ENCODE measurements at places on chromosomes 5 and 9.

GRCh38 chr5:120655828-120656435 lies 191.8 kb downstream of the PRR16 start:
- no peak for DNase-seq

GRCh38 chr5:43313854-43314457 lies 744 bp upstream of the HMGCS1 start:
- DNase-seq: no peak

DNA sequence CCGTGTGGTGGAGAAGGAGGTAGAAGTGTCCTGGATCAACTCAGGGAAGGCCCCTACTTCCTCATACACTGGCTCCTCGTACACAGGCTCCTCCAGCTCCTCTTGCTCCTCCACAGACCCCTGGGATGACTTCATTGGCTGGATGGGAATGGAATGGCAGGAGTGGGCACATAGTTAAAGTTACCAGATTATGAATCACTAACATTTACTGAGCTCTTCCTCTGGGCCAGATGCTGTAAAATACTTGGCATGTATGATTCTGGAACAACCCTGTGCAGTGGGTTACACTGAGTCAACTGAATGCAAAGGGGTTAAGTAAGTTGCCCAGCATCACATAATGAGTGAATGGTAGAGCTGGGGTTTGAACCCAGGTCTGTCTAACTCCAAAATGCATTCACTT lies 3.1 kb upstream of the FCHSD1 start:
- DNase-seq: no peak

DNA sequence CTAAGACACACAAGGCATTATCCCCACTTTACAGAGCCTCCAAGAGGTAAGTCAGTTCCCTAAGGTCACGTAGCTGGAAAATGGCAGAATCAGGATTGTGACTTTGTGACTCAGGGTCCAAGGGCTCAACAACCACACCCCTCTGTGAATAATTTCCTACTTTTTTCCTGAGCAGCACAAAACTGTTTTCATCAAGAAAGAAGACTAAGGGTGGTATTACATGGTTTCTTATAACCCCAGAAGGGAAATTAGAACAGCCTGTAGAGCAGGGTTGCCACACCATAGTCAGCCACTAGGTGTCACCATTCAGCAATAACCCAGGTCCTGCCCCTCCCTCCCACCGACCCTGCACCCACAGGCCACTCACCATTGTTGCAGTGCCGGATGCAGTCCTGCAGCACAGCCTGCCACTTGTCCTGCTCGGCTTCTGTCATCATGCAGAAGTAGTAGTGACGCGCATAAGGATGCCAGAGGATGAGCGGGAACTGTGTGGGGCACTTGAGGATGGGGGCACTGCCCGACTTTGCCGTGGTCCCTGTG lies 72.1 kb downstream of the LRSAM1 start:
- DNase-seq: no peak

DNA sequence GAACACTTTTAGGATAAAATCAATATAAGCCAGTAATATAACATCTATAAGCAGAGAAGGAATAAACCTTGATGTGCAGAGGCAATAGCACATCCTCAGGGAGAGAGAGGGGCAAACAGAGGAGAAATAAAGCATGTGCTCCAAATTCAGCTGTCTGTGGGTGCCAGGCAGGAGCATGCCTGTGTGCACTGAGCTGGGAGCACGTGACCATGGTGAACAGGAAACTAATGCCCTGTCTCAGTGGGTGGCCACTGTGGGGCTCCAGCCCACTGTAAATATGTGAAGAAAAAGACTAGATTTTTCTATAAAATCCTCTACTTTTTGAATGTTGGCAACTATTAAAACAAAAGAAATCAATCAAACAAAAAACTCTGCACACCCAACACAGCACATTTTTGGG lies 55.3 kb downstream of the FYB1 start:
- DNase-seq: no peak

- no peak for DNase-seq
Measured at GRCh38 chr5:131607418-131607817, 27.6 kb downstream of the RAPGEF6 start.

DNA sequence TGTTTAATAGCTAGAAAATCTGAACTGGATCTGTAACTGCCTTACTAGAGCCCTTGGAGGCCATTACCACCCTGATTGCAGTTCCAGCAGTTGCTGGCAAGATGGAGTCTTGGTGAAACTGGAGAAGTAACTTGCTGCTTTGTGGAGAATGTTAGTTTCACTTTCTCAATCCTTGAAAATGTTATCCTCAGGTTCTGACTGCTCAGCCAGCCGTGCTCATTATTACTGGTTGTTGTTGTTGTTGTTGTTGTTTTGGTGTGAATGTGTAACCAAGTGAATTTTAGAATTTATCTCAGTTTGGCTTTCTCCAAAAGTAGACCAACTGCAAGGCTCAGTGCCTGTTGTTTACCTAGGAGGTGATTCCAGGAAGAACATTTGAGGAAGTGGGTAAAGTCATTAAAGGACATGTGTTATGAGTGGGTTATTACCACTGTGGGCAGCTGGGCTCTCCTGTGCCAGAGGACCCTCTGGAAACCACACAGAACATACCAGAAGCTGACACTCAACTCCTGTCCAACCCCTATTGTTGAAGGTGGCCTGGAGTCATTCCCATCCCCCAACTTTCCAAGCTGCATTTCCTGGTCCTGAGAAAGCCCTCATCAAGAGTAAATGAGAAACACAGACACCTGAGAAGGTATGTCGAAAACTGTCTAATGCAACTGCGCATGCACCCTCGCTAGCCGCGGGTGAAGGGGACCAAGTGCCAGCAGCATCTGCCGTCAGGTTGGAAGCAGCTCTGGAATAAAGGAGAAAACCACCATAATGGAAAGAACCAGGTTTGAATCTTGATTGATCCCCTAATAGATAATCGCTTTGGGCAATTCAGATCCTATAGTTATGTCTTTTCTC lies 111.6 kb downstream of the CMYA5 start:
- no peak for DNase-seq

DNA sequence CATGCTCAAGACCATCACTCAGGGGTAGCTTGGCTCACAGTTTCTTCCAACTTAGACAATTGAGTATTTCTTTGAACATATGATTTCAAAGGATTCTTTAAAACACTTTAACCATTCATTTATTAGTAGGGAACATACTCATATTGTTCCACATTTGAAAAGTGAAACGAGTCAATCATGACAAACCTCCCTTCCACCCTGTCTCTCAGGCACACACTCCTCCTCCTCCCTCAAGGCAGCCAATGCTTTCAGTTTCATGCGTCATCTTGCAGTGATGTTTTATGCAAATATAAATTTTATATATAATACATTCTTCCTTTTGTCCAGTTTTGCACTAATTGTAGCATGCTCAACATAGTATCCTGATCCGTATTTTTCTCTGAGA lies 126.0 kb upstream of the BOD1 start:
- peak; percentile 83 for DNase-seq

DNA sequence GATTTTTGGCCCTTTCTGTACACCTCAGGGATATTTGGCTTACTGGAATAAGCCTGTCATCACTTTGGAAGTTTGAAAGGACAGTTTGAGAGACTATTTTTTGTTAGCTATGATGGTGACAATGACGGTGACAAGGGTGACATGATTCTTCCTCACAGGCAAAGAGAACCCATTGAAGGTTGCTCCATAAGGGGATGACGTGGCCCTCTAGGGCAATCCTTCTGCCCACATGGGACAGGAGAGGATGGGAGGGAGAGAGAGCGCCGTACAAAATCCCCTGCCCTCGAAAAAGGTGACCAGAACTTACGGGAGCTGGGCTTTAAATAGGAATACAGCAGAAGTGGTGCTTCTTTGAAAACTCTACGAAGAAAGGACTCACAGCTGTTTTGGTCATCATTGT lies 22.6 kb downstream of the HRH2 start:
- no peak for DNase-seq

- DNase-seq: no peak
Measured at GRCh38 chr5:66415208-66415607, 181.0 kb upstream of the MAST4 start.

DNA sequence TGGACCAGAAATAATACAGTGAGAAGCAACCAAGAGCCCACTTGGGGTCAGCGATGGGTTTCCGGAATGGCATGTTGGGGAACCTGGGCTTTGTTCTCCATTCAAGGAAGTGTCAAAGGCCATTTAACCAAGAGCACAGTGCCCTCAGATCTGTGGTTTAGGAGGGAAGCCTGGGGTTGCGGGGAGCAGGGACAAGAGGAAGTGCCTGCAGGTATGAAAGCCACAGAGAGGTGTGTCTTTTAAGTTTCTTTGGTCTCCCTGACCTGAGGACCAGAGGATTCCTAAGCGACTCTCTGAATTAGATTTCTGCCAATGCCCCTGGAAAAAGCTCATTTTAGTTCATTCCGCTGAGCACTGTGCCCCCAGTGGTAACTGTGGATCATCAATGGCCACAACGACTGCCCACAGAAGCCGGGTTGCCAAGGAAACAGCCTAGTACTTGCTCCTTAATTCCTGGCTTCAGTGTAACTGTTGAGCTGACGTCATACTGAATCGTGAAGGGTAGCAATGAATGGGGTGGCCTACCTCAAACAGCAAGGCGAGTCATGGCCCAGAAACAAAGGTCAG lies 107.3 kb upstream of the SPIN1 start:
- DNase-seq: no peak

DNA sequence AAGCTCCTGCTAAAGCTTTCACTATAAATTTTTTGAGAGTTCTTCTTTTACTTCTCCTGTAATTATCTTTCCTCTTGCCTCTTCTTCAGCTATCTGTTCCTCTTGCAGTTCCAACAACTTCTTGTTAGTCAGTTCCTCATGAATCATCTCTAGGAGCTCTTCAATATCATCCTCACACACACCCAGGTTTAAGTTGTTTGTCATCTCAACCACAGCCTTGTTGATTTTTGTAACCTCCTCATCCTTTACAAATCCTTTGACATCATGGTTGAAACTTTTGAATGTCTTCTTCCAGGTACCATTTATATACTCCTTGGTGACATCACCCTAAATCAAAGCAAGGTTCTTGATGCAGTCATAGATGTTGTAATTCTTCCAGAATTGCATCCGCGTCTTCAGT lies 106.3 kb upstream of the MAMDC2 start:
- DNase-seq: no peak

DNA sequence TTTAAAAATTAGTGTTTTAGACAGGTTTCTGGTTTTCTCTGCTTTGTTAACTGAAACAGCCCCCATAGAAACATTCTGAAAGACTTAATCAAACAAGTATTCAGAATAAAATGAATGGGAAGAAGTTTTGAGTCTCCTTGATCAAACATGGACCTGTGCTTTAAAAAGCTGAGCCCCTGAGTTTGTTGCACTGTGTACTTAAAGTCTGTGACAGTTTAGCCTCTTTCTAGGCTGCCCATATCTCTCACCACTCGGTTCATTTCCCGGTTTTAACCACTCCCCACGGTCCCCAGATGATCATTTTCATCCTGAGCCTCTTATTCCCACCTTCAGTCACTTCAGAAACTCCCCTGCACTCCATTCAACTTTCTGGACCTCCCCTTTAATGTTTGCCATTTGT lies 215.9 kb upstream of the DMRT1 start:
- DNase-seq: no peak

DNA sequence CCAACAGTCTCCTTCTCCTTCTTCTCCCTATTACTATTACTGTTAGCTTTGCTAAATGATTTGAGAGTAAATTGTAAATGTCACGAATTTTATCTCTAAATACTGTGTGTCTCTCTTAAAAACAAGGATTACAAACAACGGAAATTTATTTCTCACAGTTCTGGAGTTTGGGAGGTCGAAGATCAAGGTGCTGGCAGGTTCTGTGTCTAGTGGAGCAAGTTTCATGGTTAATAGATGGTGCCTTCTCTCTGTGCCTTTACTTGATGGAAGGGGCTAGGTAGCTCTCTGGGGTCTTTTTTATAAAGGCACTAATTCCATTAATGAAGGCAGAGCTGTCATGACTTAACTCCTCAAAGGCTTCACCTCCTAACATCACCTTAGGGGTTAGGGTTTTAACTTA lies 237.9 kb downstream of the MAN2A1 start:
- DNase-seq: no peak

DNA sequence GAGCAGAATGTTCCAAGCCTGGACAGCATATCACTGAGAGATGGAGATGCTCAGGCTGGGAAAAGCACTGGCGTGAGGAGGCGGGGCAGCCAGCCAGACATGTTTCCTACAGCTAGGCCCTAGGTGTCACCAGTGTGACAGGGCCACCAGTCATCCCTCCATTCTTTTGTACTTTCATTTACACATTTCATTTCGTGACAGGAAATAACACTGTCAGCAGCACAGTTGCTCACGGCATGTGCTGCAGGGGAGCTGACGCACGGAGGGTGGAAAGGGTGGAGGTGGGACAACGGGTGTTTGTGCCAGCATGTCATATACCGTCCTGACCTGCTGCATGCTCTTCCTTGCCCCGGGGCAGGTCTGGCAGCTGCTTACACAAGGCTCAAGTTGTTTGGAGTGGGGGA lies 14.8 kb upstream of the CEMIP2 start:
- no peak for DNase-seq

GRCh38 chr9:19615036-19615624 lies 173.7 kb downstream of the SLC24A2 start:
- DNase-seq: no peak

GRCh38 chr5:129899454-129899853 lies 4.8 kb upstream of the CHSY3 start:
- no peak for DNase-seq

DNA sequence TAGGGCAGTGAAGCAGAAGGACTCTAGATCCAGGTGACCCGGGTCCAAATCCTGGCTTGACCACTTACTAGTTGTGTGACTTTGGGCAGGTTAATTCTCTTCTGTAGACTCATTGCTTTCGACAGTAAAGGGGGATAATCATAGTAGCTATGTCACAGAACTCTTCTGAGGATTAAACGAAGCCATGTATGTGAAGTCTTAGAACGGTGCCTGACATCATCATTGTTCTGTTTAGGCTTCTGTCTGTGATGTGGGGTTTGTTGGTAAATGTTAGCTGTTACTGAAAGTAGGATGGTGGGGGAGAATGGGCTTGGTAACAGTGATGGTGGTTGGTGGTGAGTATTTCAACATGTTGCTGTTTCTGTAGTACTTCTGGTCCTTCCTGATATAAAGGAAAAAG lies 73.7 kb downstream of the MAP1B start:
- DNase-seq: no peak

GRCh38 chr9:134716067-134716466 lies 74.5 kb downstream of the COL5A1 start:
- DNase-seq: no peak

DNA sequence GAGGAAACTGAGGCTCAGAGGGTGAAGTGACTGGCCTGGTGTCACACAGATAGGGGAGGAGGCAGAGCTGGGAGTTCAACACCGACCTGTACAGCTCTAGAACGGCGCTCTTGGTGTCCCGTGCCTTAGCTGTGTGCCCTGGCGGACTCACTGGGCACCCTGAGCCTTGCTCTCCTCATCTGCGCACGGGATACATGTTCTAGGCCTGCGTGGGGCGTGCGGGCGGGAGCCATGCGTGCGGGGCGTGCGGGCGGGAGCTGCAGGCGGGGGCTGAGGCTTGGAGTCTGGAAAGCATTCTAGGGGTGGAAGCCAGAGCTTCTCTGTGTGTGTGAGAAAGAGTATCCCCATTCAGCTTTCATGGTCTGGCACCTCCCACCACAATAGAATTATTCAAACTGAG lies 165.3 kb downstream of the GAPVD1 start:
- DNase-seq: no peak

All from GM13977 (cell line).